ENCODE measurements at places on chromosomes 2 and 18. TPM values are rescaled to one million over a fixed set of nuclear protein-coding genes. Genes with fewer than 3 reads are reported as not detected.

SRD5A2 gene
- total RNA-seq, result not detected

ITGB6 gene
- total RNA-seq, result 0.40 TPM

MZT2A gene
- 49.3 TPM for total RNA-seq

ANTXR1 gene
- 89.3 TPM for total RNA-seq

GPR39 gene
- total RNA-seq, result 6.4 TPM

HEATR5B gene
- 20.2 TPM for total RNA-seq

TUBA4B gene
- not detected for total RNA-seq

RANBP2 gene
- 65.4 TPM for total RNA-seq

ZAP70 gene
- 0.13 TPM for total RNA-seq

PSMA8 gene
- not detected for total RNA-seq

DLGAP1 gene
- total RNA-seq, result 0.53 TPM

FAM228A gene
- total RNA-seq, result 3.2 TPM

E2F6 gene
- total RNA-seq, result 10.1 TPM

MOGAT1 gene
- not detected for total RNA-seq

UGT1A9 gene
- total RNA-seq, result not detected

DSG4 gene
- total RNA-seq, result not detected

AGXT gene
- total RNA-seq, result not detected

TRIM43 gene
- total RNA-seq, result not detected

CHRND gene
- total RNA-seq, result not detected

ICOS gene
- not detected for total RNA-seq

HOXD13 gene
- total RNA-seq, result not detected

KLHL14 gene
- not detected for total RNA-seq

FEV gene
- total RNA-seq, result not detected

RESP18 gene
- total RNA-seq, result not detected

PROKR1 gene
- total RNA-seq, result not detected

GALNT3 gene
- 1.8 TPM for total RNA-seq

ZFP36L2 gene
- total RNA-seq, result 16.9 TPM

CYP26B1 gene
- total RNA-seq, result 1.1 TPM

CACNB4 gene
- 10.8 TPM for total RNA-seq

EPG5 gene
- total RNA-seq, result 66.9 TPM

STPG4 gene
- 0.20 TPM for total RNA-seq

LBH gene
- 253 TPM for total RNA-seq

GLI2 gene
- total RNA-seq, result 10.0 TPM

CENPO gene
- total RNA-seq, result 9.9 TPM

LRRC30 gene
- total RNA-seq, result not detected

CXCR4 gene
- total RNA-seq, result 2.0 TPM

PCGF1 gene
- total RNA-seq, result 26.2 TPM

IL36A gene
- not detected for total RNA-seq

MC4R gene
- total RNA-seq, result not detected

CD207 gene
- total RNA-seq, result not detected

GKN2 gene
- total RNA-seq, result not detected

ZNG1B gene
- 27.8 TPM for total RNA-seq

FBLN7 gene
- 17.7 TPM for total RNA-seq

PPIG gene
- total RNA-seq, result 27.4 TPM

CHRNG gene
- not detected for total RNA-seq

ALK gene
- 0.07 TPM for total RNA-seq

TEKT4 gene
- total RNA-seq, result not detected

Data from smooth muscle cell of the pulmonary artery (primary cell).